ENCODE measurements at places on chromosomes 16 and 17. TPM values are rescaled to one million over a fixed set of nuclear protein-coding genes. Genes with fewer than 3 reads are reported as not detected.

KCNH6 gene
- not detected for total RNA-seq

FBXW10B gene
- 0.83 TPM for total RNA-seq

CDH8 gene
- total RNA-seq: 3.0 TPM

- DNase-seq: no peak
Observed at GRCh38 chr17:82385559-82386254, 14.1 kb downstream of the UTS2R start.

DNA sequence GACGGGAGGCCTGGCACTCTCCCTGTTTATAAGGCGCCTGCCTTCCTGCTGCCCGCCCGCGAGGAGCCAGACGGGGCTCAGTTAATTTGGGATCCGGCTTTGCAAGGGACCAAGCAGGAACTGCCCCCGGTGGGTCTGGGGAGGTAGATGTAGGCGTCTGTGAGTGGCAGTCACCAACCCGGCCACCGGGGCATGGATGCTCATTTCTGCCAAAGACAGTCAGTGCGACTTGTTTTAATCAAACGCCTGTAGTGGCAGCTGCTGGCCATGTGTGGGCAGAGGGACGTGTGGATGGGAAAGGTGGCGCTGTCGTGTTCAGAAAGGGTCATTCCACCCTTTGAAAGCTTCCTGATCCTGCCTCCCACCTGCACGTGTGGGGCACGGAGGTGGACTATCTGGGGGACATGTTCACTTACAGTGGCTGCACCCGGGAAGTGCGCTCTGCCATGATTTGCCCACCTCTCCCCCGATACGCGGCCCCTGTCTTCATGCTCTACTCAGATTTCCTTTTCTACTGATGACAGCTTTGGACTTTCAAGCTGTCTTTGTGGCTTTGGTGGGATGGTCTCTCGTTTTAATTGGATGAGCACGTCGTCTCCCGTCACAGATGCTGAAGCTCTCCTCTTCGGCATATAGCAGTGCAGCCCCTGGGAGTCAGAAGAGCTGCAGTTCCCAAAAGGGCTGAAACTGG lies 60.3 kb upstream of the CIBAR2 start:
- DNase-seq: peak; percentile 52

- no peak for DNase-seq
Observed at GRCh38 chr17:15278380-15278779, 13.3 kb upstream of the PMP22 start.

DNA sequence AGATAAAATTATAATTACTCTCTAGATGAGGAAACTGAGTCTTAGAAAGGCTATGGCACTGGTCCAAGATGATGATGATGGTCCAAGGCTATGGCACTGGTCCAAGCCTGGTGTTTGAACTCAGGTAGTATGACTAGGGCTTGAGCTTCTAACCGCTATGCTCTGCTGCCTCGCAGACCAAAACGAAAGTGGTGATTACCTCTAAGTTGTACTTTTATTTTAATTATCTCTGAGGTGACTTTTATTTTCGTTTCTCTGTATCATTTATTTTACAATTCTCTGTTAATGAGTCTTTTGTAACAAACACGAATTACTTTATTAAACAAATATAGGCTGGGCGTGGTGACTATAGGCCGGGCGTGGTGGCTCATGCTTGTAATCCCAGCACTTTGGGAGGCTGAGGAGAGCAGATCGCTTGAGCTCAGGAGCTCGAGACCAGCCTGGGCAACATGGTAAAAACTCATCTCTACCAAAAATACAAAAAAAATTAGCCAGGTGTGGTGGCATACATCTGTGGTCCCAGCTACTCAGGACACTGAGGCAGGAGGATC lies 5.6 kb downstream of the REXO5 start:
- no peak for DNase-seq

- no peak for DNase-seq
Observed at GRCh38 chr16:84511831-84512230, 7.4 kb upstream of the MEAK7 start.

DNA sequence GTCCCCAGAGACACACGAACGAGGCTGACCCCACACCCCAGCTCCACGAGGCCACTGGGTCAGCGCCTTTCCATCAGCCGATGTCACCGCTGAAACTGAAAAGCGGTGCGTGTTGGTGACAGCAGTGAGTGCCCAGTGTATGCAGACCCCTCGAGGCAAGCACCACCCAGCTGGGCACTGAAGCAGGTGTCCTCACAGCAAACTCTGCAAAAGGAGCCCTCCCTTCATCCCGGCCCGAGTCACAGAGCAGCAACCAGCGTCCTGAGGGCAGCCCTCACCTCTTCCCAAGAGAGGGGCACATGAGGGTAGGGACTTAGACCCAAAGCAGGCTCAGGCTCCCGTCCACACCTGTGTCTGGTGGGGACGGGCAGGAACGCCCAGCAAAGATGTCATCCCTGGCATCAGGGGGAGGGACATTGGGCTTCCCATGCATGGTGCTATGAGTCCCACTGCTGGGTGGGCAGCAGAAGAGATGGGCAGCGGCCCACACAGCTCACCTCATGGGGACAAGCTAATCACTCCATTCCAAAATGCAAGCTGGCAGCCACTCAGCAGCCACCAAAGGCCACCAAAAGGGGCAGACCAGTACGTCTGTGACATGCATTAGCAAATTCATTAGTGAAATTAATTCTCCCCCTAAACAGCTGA lies 49.2 kb downstream of the RBFOX3 start:
- no peak for DNase-seq

Data from LHCN-M2 (cell line).